ENCODE measurements at places on chromosomes 2 and 18.

- no peak for DNase-seq
Measured at GRCh38 chr2:145066856-145067548, 547.1 kb upstream of the ZEB2 start.

- no peak for DNase-seq
Measured at GRCh38 chr2:221415789-221416188, 156.3 kb downstream of the EPHA4 start.

- DNase-seq: no peak
Measured at GRCh38 chr2:173386021-173386737, 31.5 kb downstream of the CDCA7 start.

DNA sequence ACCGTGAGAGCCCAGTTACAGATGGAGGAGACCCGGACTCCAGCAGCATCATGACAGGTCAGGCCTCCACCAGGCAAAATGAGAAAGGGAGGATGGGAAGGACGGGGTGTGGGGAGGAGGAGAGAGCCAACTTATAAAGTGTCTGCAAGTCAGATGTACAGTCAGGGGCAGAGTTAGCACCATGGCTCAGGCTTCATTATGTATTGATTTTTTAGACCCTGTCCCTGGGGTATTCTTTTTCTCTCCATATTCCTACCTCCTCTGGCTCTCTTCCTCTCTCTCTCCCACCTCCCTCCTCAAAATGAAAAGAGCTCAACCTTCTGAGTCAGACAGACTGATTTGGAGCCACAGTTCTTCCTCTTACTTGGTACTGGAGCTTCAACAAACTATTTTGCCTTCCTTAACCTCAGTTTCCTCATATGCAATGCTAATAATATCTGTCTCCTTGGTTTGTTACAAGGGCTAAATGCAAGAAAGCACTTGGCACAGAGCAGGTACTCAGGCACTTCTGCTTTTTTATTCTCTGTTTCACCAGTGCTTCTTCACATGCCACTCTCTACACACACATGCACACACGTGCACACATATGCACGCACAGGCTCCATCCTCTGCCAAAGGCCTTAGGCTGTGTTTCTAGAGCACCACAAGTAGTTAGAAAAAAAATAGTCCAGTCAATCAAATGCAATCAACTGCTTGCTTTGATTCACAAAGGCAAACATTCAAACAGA is 92.3 kb upstream of the PKDCC start:
- DNase-seq: no peak

DNA sequence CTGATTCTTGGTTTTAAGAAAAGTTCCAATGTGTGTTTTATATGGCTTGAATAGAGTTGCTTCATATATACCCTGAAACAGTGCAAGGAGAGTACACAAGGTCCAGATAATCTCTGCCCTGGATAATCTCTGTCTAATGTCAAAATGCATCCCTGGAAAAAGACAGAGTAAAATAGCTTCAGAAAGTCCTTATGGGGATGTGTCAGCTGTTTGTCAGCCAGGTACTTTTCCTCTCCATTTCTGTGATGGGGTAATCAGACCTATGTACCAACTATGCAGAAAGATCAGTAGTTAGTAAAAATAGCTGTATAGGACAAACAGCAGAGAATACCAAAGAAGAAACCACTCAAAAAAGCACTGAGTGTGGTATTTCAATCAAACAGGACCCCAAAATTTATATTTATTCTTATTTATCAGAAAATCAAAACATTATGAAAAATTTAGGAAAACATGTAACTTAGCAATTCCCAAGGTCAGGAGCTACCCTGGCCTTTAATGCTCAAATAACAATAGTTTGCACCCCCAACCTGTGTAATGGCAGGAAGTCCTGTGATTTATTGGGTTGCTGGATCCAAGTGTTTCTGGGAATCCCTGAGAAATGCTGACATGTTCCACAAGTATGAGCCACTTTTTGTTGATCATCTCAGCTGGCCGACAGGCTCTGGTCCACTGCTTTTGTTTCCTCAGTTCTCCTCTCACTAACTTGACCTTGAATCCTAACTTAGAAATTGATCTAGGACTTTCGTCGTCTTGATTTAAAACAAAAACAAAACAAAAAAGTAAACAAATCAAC is 69.6 kb downstream of the MDH1 start:
- no peak for DNase-seq

DNA sequence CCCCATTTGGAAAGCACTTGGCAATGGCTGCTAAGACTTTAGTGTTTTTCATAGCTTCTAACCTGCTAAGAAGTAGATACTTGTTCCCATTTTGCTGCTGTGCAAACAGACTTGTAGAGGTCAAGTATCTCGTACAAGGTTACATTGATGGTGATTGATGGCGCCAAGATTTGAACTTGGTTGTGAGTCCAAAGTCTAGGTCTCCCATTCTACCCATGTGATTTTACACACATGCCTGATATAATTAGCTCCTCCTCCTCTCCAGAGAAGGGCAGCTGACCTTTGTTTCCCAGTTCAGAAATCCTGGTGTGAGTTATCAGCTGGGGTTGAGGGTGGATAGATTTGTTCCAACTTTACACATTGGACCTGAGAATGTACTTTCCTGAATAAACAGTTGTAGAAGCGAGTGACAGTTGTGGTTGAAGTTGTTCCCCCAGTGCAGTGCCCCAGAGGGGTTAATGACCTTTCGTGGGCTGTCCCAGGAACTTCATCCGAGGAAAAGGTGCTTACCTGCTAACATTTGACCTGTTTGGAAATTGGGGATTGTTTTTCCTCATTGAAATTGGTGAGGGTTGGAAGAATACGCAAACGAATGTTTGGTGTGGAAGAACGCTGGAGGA is 10.4 kb downstream of the TCF7L1 start:
- no peak for DNase-seq

- no peak for DNase-seq
Measured at GRCh38 chr2:228023619-228024018, 152.2 kb downstream of the DAW1 start.

GRCh38 chr2:152581360-152581759 is 135.9 kb downstream of the PRPF40A start:
- no peak for DNase-seq

- DNase-seq: no peak
Measured at GRCh38 chr2:229202646-229203045, 68.4 kb downstream of the PID1 start.

GRCh38 chr2:236164201-236164924 is 3.8 kb downstream of the GBX2 start:
- DNase-seq: no peak

DNA sequence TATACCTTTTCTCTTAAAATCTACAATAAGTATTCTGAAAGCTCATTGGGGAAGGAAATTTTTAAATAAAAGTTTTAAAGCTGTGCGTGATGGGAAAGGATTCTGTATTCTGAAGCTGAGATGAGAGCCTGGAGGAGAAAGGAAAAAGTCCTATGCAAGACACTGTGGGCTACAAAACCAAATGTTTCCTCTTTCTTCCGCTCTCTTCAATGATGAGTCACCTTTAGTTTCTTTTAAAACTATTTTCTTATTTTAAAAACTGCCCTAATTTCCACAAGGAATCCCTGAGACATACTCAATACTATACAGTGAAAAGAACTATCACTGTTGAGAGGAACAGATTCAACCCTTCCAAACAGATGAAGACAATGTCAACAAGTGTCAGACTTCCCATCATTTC is 87.4 kb downstream of the INO80D start:
- no peak for DNase-seq

GRCh38 chr2:106990297-106990696 is 104.3 kb upstream of the ST6GAL2 start:
- DNase-seq: peak; percentile 85

DNA sequence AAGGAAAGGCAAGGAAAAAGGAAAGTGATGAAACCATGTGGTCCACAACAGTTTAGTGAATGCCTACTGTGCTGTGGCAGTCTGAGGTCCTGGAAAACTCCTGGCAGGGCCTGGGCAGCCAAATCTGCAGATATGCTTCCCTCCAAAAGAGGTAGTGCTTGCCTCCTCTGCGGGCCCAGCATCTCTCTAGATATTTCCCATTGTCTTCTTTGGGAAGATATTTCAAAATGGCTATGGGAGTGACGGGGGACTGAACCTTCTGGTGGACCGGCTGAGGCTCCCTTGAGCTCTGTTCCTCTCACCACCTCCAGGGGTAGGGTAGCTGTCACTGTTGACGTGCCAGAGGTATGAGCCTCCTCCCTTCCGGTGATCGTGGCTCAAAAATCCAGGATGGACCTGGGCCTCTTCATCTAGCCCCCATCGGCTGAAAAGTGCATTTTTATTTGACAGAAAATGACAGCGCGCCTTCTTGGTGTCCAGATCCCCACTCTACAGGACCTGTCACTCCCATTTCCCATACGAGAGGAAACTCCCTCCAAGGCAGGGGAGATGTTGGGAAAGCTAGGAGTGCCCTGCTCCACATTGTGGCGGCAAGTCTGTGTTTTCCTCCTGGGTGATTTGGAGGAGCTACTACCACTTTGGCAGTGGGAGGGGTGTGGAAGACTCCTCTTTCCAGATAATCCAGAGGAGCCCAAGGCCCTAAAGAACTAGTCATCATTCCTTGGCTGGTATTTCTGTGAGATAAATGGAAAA is 9.4 kb upstream of the PAX3 start:
- DNase-seq: no peak

DNA sequence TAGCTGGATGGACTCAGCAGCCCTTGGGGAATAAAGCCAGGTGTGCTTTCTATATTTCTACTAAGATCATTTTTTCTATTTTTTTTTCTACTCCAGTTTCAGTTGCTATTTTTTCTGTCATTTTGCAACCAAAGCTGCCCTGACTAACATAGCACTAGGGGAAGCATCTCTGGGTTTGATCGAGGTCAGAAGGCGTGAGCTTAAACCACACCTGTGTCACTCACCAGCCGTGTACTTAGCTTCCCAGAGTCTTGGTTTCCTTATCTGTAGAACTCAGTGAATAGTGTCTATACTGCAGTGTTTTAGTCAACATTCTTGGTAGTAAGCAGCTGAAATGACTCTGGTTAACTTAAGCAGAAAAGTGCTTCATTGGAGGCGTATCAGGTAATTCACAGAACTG is 489.6 kb upstream of the SPRED2 start:
- DNase-seq: no peak

DNA sequence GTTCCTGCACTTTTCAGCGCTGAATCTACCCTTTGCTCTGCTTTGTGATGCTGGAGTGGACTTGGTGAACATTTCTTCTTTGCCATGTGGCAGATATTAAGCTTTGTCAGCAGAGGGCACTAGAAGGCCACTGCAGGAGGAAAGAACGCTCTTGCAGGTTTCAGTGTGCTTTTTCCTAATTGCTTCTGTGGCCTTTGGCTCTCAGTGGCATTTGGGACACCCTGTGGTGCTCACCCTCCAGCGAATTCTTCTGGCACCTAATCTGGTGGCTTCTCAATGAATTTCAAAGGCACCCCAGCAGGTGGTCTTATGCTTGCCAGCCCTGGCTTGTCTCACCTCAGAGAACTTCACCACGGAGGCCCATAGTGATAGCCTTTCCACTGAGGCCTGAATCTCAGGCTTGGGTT is 146.7 kb downstream of the MYO3B start:
- no peak for DNase-seq
